NAMALWA (cell line): ENCODE measurements at places on chromosomes 12 and 14.
A peak's percentile ranks its signal among the peaks of the same experiment; 100 is the strongest.

DNA sequence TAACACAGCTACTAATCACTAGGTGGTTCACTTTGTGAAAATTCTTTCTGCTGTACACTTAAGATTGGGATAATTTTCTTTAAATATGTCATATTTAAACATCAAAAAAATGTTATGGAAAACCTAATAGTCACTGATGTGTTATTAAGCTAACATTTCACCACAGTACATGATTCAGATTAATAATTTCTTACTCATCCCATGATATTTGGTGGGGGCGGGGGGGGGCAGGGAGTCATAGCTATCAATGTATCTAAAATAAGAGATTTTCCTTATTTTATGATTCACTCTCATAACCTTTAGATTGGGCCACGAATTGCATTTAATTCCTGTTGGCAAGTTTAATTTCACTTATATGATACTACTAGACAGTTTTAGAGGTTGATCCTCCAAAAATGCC lies 88.8 kb downstream of the KCNH5 start:
- DNase-seq, result no peak

- no peak for DNase-seq
Observed at GRCh38 chr14:81245771-81246170, 25.0 kb upstream of the GTF2A1 start.

DNA sequence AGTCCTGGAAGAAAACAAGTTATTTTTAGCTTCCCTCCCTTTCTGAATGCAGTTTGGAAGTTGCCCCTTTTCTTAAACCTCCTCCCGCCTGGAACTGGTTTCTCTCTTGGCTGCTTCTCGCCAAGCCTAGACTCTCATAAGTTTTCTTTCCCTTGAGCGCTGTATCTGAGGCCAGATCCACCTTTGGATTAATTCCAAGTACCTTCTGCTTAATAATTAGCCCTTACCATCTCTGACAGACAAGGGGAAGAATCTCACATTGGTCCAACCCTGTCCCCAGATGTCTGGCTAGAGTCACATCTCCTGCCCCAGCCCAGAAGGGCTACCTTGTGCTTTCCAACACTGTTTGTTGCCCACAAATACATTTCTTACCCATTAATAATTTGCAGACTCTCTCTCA lies 161.8 kb upstream of the RGS6 start:
- no peak for DNase-seq

- DNase-seq, result no peak
Observed at GRCh38 chr12:57609101-57609780, 2.0 kb upstream of the ARHGEF25 start.

DNA sequence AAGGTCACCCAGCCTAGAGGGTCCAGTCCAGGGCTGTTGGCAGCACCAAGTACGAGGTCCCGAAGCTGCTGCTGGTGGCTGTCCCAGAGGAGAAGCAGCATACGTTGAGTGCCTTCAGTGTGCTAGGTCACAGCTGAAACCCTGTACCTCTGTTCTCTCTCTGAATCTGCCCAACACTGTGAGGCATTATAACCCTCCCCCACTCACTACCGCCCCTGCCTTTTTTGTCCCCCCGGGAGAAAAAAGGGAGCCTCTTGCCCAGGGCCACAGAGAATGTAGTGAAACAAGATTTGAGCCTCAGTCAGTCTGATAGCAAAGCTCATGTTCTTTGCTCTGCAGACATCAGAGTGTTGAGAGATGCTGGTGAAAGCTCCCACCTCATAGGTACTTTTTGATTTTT lies 53.4 kb downstream of the PPP2R5C start:
- no peak for DNase-seq

DNA sequence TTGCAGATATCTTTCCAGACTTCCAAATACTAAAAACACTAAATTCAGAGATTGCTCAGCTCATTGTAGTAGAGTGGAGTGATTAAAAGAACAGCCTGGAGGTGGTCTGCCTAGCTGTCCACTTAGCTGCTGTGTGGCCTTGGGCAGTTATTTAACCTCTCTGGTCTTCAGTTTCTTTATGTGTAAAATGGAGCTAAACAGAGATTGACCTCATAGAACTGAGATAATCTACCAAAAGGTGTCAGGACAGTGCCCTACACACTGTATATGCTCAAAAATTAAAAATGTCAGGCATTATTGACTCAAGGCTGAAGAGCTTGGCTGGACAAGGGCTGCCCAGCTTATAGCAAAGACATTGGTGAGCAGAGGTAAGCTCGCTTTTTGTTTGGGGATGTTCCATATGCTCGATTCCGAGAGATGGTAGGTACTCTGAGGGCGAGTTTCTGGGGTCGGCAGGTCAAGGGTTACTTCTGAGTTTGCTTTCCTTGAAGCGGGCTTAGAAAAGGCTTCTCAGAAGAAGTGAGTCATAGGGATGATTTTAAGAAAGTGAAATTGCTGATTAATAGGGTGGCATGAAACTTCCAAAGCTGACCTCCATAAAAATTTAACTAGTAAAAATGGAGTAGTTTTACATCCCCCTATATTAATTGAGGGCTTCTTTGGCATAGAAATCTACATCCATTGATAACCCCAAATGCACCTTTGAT lies 107.5 kb downstream of the GPATCH2L start:
- DNase-seq, result no peak

- no peak for DNase-seq
Observed at GRCh38 chr14:73748858-73749357, 34.7 kb upstream of the PNMA1 start.

DNA sequence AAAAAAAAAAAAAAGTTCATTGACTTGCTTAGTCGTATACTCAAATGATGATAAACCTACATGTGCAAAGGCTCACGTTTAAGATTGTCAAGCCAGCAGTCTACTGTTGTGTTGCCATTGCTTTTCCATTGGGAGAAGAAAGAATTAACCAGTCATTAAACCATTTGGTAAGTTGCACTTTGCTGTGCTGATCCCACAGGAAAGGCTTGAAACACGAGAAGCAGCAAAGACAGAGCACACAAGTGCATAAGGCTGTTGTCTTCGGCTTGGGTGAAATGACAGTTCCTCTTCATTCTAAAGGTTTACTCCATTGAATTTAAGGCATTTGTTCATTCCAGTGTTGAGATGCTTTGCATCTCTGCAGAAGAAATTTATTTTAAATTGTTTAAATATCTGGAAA lies 50.1 kb downstream of the ZC3H14 start:
- DNase-seq, result no peak

DNA sequence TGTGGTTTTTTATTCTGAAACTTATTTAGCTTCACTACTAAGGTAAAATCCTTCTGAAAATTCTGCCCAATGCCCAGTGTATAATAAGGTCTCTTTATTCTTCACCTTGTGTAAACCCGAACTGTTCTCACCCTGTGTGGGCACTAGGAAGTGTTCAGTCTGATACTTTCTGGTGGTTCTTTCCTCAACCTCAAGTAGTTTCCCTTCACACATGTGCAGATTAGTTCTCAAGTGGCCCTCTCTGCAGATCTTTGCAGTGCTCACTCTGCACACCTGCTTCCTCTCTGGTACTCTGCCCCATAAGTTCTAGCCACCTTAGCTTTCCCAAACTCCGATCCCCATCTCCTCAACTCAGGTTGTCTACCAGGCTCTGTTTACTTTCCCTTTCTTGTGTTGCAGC lies 61.6 kb downstream of the RAD51B start:
- no peak for DNase-seq

- DNase-seq, result no peak
Observed at GRCh38 chr12:93115198-93115601, 186.1 kb upstream of the EEA1 start.

DNA sequence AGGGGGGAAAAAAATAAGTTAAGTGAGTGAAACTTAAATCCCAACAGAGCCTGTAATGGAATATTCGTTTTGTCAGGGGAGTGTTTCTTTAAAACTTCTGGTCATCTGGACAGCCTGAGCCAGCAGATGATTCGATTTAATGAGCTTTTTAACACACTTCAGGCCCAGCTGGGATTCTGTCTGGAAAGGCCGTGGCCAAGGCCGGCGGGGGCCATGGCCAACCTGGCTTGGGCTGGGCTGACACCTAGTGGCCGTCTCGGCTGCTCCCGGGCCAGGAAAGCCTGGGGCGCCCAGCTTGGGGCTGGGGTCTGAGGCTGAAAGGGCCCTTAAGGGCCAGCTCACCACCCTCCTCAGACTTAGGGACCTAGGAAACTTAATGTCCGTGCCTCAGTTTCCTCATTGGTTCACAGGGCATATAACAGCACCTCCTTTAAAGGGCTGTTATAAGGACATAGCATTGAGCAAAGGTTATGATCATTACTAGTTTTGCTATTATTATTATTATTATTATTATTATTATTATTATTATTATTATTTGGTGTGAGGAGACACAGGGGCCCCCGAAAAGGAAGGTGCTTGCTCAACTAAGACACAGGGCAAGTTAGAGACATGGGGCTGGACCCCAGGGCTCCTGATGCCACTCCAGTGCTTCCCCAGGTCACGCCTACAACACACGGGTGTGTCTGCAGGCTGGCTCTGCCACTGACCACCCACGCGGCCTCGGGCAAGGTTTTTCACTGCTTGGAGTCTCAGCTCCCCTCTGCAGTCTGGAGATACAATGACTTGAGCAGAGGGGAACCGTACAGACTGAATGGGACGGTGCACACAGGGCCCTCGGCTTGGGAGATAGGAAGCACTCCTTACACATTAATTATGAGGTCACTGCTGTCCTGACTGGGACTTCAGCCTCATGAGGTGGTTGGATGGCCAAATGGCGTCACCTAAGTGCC lies 84.0 kb downstream of the SYNE3 start:
- no peak for DNase-seq

DNA sequence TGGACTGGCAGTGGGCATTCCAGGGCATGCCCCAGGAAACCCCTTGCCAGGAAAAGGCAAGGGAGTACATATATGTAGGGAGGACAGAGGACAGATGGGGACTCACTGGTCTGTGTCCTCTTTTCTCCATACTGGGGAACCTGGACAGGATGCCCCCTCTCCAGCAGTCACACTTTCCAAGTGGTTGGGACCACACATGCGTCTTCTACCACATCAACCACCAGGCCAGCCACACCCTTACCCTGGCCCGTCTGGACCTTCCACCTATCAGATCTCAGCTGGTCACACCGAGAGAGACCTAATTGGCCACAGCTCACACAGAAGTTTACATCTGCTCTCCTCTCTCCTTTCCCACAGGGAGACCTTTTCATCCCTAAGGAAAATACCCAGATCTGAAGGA lies 8.3 kb downstream of the ANKRD33 start:
- no peak for DNase-seq

DNA sequence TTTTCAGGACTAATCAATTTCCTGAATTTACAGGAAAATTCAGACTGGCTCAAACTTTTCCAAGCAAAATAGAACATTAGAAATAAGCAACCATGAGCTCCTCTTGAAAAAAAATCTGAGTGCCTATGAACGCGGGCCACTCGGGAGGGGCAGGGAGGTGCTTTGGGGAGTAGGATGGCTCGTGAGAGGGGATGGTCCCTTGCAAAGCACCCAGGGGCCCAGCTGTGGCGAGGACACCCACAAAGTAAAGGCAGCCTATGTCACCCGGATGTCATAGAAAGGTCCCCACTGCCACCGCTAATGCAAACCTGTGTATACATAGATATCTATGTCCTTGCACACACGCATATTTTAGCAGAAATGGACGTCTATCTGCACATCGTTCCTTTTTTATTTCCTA lies 309.9 kb downstream of the ADGRD1 start:
- no peak for DNase-seq

DNA sequence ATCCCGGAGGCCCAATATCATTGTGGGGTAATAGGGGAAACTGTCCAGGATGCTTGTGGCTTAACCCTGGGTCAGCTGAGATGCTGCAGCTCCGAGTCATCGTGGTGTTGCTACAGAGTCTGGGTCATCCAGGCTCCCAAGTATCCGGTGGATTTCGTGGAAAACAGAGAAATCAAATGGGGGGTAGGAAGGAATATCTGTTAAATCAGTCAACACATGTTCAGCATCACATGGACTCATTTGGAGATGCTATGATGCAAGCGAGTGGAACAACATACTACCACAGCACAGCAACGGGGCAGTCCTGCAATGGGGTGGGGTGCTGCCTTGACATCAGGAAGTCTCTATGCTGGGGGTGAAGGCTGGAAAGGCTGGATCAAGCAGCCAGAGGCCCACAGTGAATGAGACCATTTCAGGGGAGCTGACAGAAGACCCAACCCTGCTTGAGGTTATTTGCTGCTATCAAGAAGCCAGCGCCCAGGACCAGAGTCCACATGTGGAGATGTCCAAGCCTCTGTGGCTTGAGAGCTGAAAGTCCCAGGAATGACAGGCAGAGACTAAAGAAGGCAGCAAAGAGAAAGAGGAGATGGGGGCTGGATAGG lies 22.9 kb downstream of the VDR start:
- DNase-seq, result no peak

DNA sequence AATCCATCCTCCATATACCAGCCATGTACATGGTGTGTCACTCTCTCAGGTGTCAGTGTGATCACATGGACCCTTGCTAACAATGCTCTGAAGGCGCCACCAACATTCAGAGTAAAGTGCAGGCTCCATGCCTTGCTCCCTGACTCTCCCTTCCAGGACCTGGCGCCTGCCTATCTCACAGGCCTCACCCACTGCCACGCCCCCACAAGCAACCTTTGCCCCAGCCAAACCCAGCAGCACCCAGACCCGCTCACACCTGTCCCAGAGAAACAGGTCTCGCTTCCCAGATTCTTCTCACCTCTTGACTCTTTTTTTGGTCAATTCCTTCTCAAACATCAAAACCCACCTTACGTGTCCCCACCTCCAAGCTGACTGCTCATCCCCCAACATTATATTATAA lies 52.3 kb downstream of the KCNK10 start:
- no peak for DNase-seq

GRCh38 chr12:9869307-9870161 lies at the start of gene CLEC2B:
Gene CLEC2B (minus strand): TSS chr12:9869354.
- peak; percentile 86 for DNase-seq

DNA sequence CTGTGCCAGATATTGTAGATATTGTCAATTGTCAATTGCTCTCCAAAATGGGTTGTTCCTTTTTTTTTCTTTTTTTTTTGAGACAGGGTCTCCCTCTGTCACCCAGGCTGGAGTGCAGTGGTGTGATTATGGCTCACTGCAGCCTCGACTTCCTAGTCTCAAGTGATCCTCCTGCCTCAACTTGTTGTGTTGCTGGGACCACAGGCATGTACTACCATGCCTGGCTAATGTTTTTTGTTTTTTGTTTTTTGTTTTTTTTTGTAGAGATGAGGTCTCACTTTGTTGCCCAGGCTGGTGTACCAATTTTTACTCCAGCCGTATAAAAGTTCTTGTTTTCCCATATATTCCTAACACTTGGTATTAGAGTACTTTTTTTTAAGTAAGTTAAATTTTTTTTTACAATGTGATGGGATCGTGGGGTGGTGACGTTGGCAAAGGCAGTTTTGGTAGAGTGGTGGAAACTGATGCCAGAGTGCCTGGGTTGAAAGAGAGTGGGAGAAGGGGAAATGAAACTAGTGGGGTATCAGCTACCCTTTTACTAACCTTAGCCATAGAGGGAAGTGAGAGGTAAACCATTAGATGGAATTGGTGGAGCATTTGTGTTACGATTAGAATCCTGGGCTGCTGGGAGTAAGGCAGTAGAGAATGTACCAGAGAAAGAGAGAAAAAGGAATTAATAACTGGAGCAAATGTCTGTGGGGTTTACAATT lies 33.0 kb upstream of the CFAP54 start:
- peak; percentile 55 for DNase-seq

GRCh38 chr12:131471946-131472732 lies 238.8 kb upstream of the SFSWAP start:
- no peak for DNase-seq

- no peak for DNase-seq
Observed at GRCh38 chr12:120820884-120821510, 83.2 kb downstream of the SPPL3 start.
